ENCODE measurements at places on chromosomes 6 and 20. TPM values are rescaled to one million over a fixed set of nuclear protein-coding genes. Genes with fewer than 3 reads are reported as not detected.
A peak's percentile ranks its signal among the peaks of the same experiment; 100 is the strongest.

DNA sequence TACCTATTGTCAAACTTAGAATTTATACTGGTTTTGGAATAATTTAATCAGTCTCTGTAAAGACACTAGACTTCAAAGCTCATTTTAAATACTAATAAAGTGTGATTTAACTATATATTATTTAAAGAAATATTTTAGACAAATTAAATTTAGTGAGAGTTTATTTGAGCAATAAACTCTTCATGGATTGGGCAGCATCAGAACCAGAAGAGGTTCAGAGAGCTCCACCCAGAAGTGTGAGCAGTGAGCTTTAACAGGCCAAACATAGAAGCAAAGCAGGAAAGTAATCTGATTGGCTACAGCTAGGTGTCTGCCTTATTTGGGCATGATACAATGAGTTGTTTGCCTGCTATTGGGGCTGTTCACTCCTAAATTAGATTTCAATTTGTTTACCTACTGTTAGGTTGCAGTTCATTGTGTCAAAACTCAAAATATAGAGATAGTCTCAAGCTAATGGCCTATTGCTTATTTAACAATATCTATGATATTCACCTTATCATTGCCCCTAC, 355.1 kb upstream of the RNF217 start:
- H3K27me3 ChIP-seq: no peaks in the 10 kb centered on the region
- no peak for DNase-seq
- no peak overlapping the region for H3K27ac ChIP-seq
- H3K4me3 ChIP-seq: no peak overlapping the region
- H3K36me3 ChIP-seq: no peaks in the 10 kb centered on the region
- no peaks in the 10 kb centered on the region for H3K4me1 ChIP-seq

The THBS2 gene
- not detected for total RNA-seq

GRCh38 chr20:5100684-5101347, 18.9 kb downstream of the PCNA start:
- no peak overlapping the region for H3K27ac ChIP-seq
- H3K36me3 ChIP-seq: peaks cover 68% of the 10 kb centered on the region
- no peaks in the 10 kb centered on the region for H3K27me3 ChIP-seq
- no peak overlapping the region for H3K4me3 ChIP-seq
- H3K4me1 ChIP-seq: peaks cover 4% of the 10 kb centered on the region

DNA sequence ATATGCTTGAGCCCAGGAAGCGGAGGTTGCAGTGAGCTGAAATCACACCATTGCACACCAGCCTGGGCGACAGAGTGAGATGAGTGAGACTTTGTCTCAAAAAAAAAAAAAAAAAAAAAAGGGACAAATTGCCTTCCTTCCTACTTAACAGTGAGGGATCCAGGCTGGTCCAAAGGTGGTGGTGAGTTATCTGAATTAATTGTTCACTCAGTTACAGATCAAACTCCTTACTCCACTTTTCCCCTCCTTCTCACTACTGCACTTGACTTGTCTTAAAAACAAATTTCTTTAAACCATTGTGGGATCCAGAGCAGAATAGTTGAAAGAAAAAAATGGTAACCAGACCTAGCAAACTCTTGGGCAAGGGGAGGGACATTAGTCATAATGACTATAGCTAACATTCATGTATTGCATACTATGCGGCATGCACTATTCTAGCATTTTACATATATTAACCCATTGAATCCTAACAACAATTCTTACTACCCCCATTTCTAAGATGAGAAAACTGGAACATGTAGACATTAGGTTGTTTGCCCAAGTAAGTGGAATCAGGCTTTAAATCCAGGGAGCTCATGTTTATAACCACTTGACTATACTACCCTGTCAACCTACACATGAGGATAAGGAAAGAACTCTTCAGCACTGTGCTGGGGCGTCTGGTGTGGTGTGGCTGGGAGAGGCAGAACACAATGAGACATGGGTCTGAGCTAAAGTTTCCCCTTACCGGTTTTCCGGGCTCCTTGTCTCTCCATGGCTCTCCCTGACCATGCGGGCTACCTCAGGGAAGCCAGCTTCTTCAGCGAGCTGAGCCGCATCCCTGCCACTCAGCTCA, 1.5 kb downstream of the GPANK1 start:
- H3K27me3 ChIP-seq: no peaks in the 10 kb centered on the region
- H3K36me3 ChIP-seq: peaks cover 79% of the 10 kb centered on the region
- H3K27ac ChIP-seq: peak overlapping the region; percentile 94
- peak overlapping the region; percentile 96 for H3K4me3 ChIP-seq

DNA sequence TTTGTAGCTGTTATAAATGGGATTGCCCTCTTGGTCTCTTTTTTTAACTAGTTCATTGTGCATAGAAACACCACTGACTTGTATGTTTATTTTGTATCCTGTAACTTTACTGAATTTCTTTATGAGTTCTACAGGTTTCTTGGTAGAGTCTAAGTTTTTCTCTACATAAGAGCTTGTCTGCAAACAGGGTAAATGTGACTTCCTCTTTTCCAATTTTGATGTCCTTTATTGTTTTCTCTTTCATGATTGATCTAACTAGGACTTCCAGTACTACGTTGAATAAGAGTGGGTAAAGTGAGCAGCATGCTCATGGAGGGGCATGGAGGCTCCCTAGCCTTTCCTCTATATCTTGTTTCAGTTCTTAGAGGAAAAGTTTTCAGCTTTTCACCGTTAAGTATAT, 3.0 kb upstream of the WFDC10A start:
- H3K4me3 ChIP-seq: no peak overlapping the region
- H3K27ac ChIP-seq: no peak overlapping the region
- H3K27me3 ChIP-seq: peaks cover 9% of the 10 kb centered on the region
- no peaks in the 10 kb centered on the region for H3K36me3 ChIP-seq
- no peak for DNase-seq

- H3K4me1 ChIP-seq: no peaks in the 10 kb centered on the region
- H3K4me3 ChIP-seq: no peak overlapping the region
- no peaks in the 10 kb centered on the region for H3K36me3 ChIP-seq
Measured at GRCh38 chr6:34259529-34260069, 10.8 kb upstream of the SMIM29 start.

The ZBTB46 gene
- total RNA-seq: 1.1 TPM

DNA sequence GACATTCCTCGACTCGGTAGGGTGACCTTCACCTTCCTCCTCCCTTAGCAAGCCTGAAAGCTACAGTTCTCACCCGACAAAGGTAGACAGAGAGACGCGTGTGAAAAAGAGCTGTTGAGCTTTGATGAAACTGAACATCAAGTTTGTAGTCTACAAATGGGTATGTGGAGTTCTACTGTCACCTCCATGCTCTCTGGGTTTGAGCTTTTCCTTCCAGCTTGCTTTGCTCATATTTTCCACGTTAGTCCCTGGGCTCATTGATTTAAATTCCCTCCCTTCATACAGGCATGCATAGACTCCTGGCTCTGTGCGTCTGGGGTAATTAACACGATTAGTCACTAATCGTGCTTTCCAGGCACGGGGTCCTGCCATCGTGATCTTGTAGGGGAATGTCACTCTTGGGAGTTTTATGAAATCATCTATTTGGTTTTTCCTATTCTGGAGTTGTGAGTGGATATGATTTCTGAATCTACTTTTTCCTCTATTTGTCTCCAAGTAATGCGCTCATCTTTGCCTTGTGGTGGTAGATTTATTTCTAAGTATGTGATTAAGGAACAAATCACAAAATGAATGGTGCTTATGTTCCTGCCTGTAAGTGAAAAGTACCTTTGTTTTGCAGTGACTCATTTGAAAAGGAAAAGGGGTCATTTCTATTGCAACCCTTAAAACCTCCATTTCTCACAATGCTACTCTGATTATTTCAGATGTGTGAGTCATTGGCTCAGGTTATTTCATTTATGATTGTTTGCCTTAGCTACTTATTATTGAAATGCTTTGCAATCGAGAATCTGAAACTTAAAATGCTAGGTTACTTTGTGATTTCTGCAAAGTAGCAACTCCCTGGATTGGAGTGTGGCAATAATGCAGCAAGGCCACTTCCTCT, 154.6 kb downstream of the ZDHHC14 start:
- peaks cover 43% of the 10 kb centered on the region for H3K4me1 ChIP-seq
- H3K27ac ChIP-seq: peak overlapping the region; percentile 75
- peaks cover 5% of the 10 kb centered on the region for H3K27me3 ChIP-seq
- no peaks in the 10 kb centered on the region for H3K36me3 ChIP-seq
- H3K4me3 ChIP-seq: peak overlapping the region; percentile 0

- H3K4me3 ChIP-seq: no peak within 1 kb of the TSS
- H3K27me3 ChIP-seq: peaks cover 49% of the 10 kb centered on the region
- DNase-seq: peak; percentile 34
- no peaks in the 10 kb centered on the region for H3K4me1 ChIP-seq
- no peak within 1 kb of the TSS for H3K27ac ChIP-seq
- no peaks in the 10 kb centered on the region for H3K36me3 ChIP-seq
Measured at GRCh38 chr6:25652007-25652515, at the start of gene SCGN. Gene SCGN, plus strand, starts transcription at chr6:25652215. Its CDS starts 189 bp downstream, at chr6:25652404.

DNA sequence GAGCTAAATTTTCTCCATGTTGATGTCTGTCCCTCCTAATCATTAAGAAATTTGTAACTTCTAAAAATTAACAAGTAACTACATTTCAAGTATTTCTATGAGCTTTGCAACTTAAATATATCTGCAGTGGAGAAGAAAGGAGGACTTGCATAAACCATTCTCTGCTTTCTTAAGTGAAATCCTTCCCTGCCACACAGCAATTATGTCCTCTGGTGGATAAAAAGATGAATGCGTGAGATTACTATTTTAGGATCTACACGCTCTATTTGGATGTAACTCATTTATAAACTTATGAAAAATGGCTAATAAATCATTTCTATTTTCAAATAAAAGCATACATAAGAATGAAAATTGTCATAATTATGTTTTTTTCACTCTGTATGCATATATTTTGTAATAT, 338.0 kb upstream of the PTCHD4 start:
- no peak overlapping the region for H3K27ac ChIP-seq
- H3K4me3 ChIP-seq: no peak overlapping the region
- H3K36me3 ChIP-seq: no peaks in the 10 kb centered on the region
- no peaks in the 10 kb centered on the region for H3K4me1 ChIP-seq
- no peaks in the 10 kb centered on the region for H3K27me3 ChIP-seq
- DNase-seq: no peak

- H3K27me3 ChIP-seq: no peaks in the 10 kb centered on the region
- H3K27ac ChIP-seq: no peak overlapping the region
- no peak overlapping the region for H3K4me3 ChIP-seq
- H3K36me3 ChIP-seq: peaks cover 68% of the 10 kb centered on the region
Measured at GRCh38 chr20:58665606-58666005, 14.5 kb downstream of the STX16 start.

GRCh38 chr6:165917576-165917975, 250.1 kb downstream of the TBXT start:
- no peaks in the 10 kb centered on the region for H3K27me3 ChIP-seq
- H3K27ac ChIP-seq: no peak overlapping the region
- DNase-seq: no peak
- no peaks in the 10 kb centered on the region for H3K4me1 ChIP-seq
- no peak overlapping the region for H3K4me3 ChIP-seq

The TNFRSF6B gene
- not detected for total RNA-seq

GRCh38 chr20:45588800-45589199, 9.7 kb upstream of the WFDC8 start:
- H3K4me3 ChIP-seq: no peak overlapping the region
- H3K36me3 ChIP-seq: no peaks in the 10 kb centered on the region
- no peak for DNase-seq
- no peaks in the 10 kb centered on the region for H3K4me1 ChIP-seq
- H3K27ac ChIP-seq: no peak overlapping the region

- H3K36me3 ChIP-seq: no peaks in the 10 kb centered on the region
- no peak overlapping the region for H3K4me3 ChIP-seq
- no peaks in the 10 kb centered on the region for H3K4me1 ChIP-seq
- H3K27me3 ChIP-seq: no peaks in the 10 kb centered on the region
- H3K27ac ChIP-seq: no peak overlapping the region
Measured at GRCh38 chr20:15364781-15365180, 1027.4 kb upstream of the FLRT3 start.

The LRRC1 gene
- 1.9 TPM for total RNA-seq

The FAXC gene
- not detected for total RNA-seq

The TMEM170B gene
- total RNA-seq: 0.62 TPM

DNA sequence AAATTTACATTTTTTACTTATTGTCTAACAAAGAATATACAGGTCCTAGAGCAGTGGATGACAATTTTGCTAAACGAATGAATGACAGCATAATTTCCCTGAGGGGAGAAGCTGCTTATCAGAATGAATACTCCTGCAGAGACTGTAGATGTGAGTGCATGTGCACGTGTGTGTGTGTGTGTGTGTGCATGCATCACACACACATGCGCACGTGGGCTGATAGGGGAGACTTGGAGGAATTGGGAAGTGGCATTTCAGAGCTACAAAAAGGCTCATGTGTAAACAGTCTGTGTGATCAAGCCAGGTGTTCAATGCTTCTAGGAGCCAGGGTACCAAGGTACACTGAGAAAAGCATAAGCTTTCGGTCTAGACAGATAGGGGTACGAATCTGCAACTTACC, 93.5 kb upstream of the SASH1 start:
- no peak overlapping the region for H3K4me3 ChIP-seq
- no peaks in the 10 kb centered on the region for H3K36me3 ChIP-seq
- no peaks in the 10 kb centered on the region for H3K4me1 ChIP-seq

The LGSN gene
- not detected for total RNA-seq

GRCh38 chr20:52076164-52076563, 115.4 kb downstream of the ZFP64 start:
- H3K27me3 ChIP-seq: no peaks in the 10 kb centered on the region
- no peaks in the 10 kb centered on the region for H3K36me3 ChIP-seq
- DNase-seq: no peak
- H3K27ac ChIP-seq: no peak overlapping the region
- no peaks in the 10 kb centered on the region for H3K4me1 ChIP-seq

DNA sequence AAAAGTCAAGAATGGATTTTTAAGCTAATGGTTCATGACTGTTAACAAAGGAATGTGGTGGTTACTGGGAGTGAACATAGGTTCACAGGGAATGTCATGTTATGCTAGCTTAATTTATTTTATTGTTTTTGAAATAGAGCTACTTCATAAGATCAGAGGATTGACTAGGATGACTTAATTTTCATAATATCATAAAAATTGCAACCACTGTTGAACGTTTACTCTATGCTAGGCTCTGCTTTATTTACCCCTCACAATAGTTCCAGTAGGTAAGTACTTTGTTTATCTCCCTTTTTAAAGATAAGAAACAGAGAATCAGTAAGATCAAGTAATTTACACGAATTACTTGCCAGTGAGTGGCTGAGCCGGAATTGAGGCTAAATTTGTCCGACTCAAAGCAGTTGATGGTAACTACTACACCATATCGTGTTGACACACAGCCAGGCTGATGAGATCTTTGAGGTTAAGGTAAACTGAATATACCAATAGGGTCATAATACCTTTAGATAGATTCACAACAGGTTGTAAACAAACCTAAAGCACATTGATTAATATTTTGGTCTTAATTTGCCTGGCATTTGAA, 194.6 kb upstream of the CITED2 start:
- peaks cover 9% of the 10 kb centered on the region for H3K4me1 ChIP-seq
- DNase-seq: no peak

DNA sequence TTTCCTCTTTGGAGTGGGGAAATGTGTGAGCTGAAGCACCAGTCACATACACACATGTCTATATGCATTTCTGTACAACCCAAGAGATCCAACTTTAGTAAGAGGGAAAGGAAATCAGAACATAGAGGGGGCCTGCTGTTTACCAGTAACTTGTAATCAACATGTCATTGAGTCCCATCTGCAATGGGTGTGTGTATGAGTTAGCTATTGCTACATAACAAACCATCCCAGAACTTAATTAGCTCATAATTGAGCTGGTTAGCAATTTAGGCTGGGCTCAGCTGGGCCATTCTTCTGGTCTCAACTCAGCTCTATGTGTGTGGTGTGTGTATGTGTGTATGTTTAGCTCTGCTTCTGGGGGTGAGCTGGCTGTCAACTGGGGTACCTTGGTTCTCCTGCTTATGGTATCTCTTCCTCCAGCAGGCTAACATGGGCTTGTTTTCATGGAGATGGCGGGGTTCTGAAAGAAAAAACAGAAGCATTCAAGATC, 10.3 kb upstream of the RPP40 start:
- no peaks in the 10 kb centered on the region for H3K36me3 ChIP-seq
- H3K27ac ChIP-seq: no peak overlapping the region
- peaks cover 18% of the 10 kb centered on the region for H3K27me3 ChIP-seq
- DNase-seq: no peak

The SLC17A5 gene
- 6.7 TPM for total RNA-seq

All from activated T-helper 2 cell treated with anti-CD3 and anti-CD28 coated beads, Interferon-gamma antibody, Interleukin-2, Interleukin-4, amounts not matched to agents 10 μg/mL and 5 μg/mL and 100 μg/mL, durations not matched to agents 14 hours and 24 hours and 36 hours (primary cell).